ENCODE measurements at places on chromosomes 7 and 10. TPM values are rescaled to one million over a fixed set of nuclear protein-coding genes. Genes with fewer than 3 reads are reported as not detected.

LIPK gene
- total RNA-seq, result not detected

SPACDR gene
- not detected for total RNA-seq

GRK5 gene
- 15.7 TPM for total RNA-seq

CALML5 gene
- total RNA-seq, result not detected

NCF1 gene
- total RNA-seq, result not detected

PON3 gene
- total RNA-seq, result not detected

- H3K36me3 ChIP-seq, result no peaks in the 10 kb centered on the region
- no peak for DNase-seq
- peaks cover 4% of the 10 kb centered on the region for H3K4me1 ChIP-seq
- H3K27ac ChIP-seq, result no peak overlapping the region
- H3K27me3 ChIP-seq, result no peaks in the 10 kb centered on the region
Measured at GRCh38 chr7:109956916-109957315, 1134.0 kb upstream of the LRRN3 start.

GRCh38 chr10:3811291-3811870 lies 26.4 kb upstream of the KLF6 start:
- H3K4me3 ChIP-seq, result peak overlapping the region; percentile 37
- no peak for DNase-seq
- no peaks in the 10 kb centered on the region for H3K27me3 ChIP-seq
- H3K4me1 ChIP-seq, result peaks cover 19% of the 10 kb centered on the region
- no peaks in the 10 kb centered on the region for H3K36me3 ChIP-seq

GRCh38 chr10:19929506-19930140 lies 113.4 kb downstream of the PLXDC2 start:
- DNase-seq, result no peak
- H3K27ac ChIP-seq, result peak overlapping the region; percentile 92
- H3K4me1 ChIP-seq, result peaks cover 61% of the 10 kb centered on the region
- no peaks in the 10 kb centered on the region for H3K27me3 ChIP-seq

- no peak for DNase-seq
- no peak overlapping the region for H3K27ac ChIP-seq
- no peaks in the 10 kb centered on the region for H3K27me3 ChIP-seq
- no peaks in the 10 kb centered on the region for H3K36me3 ChIP-seq
- H3K4me3 ChIP-seq, result no peak overlapping the region
Measured at GRCh38 chr10:28020993-28021982, 22.4 kb upstream of the ODAD2 start.

- H3K4me1 ChIP-seq, result peaks cover 16% of the 10 kb centered on the region
- H3K27ac ChIP-seq, result no peak overlapping the region
- no peaks in the 10 kb centered on the region for H3K27me3 ChIP-seq
- H3K4me3 ChIP-seq, result no peak overlapping the region
- DNase-seq, result no peak
Measured at GRCh38 chr7:15781944-15782343, 95.5 kb upstream of the MEOX2 start.

GRCh38 chr7:101201695-101202602 lies 1.1 kb upstream of the MOGAT3 start:
- peaks cover 15% of the 10 kb centered on the region for H3K27me3 ChIP-seq
- DNase-seq, result no peak
- no peak overlapping the region for H3K27ac ChIP-seq
- peaks cover 10% of the 10 kb centered on the region for H3K36me3 ChIP-seq
- H3K4me3 ChIP-seq, result no peak overlapping the region

- H3K27ac ChIP-seq, result no peak overlapping the region
- H3K27me3 ChIP-seq, result peaks cover 22% of the 10 kb centered on the region
- H3K4me3 ChIP-seq, result no peak overlapping the region
- DNase-seq, result no peak
- no peaks in the 10 kb centered on the region for H3K36me3 ChIP-seq
Measured at GRCh38 chr7:71752171-71752935, 620.4 kb downstream of the GALNT17 start.

DNA sequence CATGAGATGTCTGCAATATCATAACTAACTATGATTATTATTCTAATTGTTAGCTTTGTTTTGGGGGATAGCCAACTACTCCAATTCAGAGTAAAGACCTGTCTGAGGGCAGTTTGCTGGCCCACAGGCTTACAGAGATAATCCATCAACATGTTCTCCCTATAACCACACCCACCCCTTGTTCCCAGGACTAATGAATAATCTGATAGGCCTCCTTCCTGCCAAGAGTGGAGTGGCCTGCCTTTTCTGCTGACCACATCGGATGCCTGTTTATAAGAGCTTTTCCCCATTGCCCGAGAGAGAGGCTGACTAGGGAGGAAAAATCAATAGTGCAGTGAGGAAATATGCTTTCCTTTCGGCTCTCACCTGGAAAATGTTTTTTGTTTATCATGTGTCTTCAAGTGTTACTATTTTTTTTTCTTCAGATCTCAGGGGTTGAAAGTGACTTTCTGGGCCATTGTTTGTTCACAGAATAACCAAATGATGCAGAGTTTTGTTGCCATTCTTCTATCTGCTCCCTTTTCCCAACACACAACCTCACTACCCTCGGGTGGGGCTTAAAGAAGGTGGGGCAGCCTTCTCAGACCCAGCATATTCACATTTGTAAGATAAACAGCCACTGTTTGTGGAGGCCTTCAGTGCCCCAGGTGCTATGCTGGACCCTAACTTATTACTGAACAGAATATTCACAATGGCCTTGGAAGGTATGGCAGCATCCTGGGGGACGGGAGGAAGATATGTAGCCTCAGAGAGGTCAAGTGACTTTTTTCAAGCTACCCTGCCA lies 38.4 kb downstream of the PLPP4 start:
- H3K4me1 ChIP-seq, result no peaks in the 10 kb centered on the region
- H3K27me3 ChIP-seq, result no peaks in the 10 kb centered on the region
- no peak overlapping the region for H3K27ac ChIP-seq
- DNase-seq, result no peak
- H3K36me3 ChIP-seq, result no peaks in the 10 kb centered on the region

DNA sequence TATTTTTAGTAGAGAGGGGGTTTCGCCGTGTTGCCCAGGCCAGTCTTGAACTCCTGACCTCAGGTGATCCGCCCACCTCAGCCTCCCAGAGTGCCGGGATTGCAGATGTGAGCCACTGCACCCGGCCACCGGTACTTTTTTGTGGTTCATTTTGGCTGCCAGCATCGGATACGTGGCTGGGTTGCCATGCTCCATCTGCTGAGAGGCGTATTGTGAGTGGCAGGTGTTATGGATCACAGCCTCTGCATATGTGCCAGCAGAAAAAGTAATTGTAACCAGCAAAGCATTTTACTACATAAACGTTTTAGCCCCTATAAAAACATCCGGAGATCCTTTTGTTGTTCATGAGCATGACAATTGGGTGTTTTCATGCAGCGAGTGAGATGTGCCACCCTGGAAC lies 7.1 kb downstream of the FOXK1 start:
- H3K27ac ChIP-seq, result no peak overlapping the region
- H3K27me3 ChIP-seq, result no peaks in the 10 kb centered on the region
- H3K36me3 ChIP-seq, result no peaks in the 10 kb centered on the region
- DNase-seq, result no peak
- H3K4me3 ChIP-seq, result no peak overlapping the region

- DNase-seq, result no peak
- H3K27ac ChIP-seq, result no peak overlapping the region
- no peaks in the 10 kb centered on the region for H3K27me3 ChIP-seq
- no peak overlapping the region for H3K4me3 ChIP-seq
- peaks cover 49% of the 10 kb centered on the region for H3K4me1 ChIP-seq
Measured at GRCh38 chr7:159010411-159010810, 134.3 kb downstream of the VIPR2 start.

DNA sequence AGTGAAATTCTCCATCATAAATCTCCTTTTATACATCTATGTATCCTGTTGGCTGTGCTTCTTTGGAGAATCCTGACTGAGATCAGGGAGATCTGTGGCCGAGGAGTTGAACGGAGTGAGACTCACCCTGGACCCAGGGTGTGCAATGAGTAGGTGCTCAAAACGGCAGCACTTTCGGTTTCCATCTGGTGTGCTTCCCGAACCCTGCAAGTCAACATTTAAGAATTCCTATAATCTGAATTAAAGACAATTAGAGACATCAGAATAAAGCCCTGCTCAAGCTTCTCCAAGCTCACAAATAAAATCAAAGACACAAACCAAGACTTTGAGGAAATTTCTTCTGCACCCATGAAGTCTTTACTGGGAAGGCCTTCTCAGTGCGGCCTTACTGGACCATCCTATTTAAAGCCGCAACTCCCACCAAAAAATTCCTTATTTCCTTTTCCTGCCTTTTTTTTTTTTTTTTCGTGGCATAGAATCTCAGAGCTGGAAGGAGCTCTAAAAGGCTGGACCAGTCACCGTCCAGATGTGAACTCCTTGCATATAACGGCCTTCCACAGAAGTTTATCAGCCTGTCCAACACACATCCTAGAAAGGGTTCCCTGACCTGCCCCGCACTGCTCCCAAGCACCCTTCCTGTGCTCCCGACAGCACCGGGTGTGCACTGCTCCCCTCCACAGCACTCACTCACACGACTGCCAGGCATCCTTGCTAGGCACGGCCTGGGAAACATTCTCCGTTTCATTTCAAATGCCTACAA lies 29.7 kb downstream of the GNA12 start:
- H3K36me3 ChIP-seq, result peaks cover 4% of the 10 kb centered on the region
- no peak for DNase-seq
- H3K4me1 ChIP-seq, result peaks cover 94% of the 10 kb centered on the region

GRCh38 chr7:99031496-99031895 lies 112.4 kb downstream of the SMURF1 start:
- peak overlapping the region; percentile 83 for H3K27ac ChIP-seq
- H3K36me3 ChIP-seq, result peaks cover 56% of the 10 kb centered on the region
- no peak overlapping the region for H3K4me3 ChIP-seq
- no peaks in the 10 kb centered on the region for H3K27me3 ChIP-seq

DNA sequence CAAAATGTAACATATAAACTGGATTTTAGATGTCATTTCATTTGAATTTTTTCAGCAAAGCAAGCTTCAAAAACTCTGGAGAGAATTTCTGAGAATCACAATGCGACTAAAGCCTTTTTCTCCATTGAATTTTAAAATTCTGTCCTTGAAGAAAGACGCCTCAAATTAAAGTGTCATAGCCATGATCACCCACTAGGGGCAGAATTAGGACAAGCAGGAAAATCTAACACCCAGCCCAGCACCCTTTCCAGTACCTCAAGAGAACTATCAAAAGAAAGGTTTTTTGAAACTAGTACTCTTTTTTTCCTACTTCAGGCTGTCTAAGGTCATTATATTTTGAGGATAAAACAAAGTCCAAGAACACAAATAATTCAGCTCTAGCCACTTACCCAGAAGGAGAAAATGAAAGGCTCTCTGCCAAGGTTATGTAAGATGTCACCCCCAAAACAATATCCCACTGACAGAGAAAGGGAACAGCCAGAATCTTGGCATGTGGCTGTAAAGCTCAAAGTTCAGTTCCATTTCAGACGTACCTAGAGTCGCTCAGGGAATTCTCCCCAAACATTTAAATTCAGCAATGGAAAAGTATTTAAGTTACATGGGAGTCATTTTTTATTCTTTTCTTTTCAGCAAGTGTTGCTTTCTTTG lies 299.4 kb downstream of the SNX13 start:
- no peaks in the 10 kb centered on the region for H3K36me3 ChIP-seq
- no peak overlapping the region for H3K4me3 ChIP-seq
- no peak overlapping the region for H3K27ac ChIP-seq
- H3K4me1 ChIP-seq, result peaks cover 14% of the 10 kb centered on the region

- H3K27me3 ChIP-seq, result no peaks in the 10 kb centered on the region
- no peak for DNase-seq
- no peak overlapping the region for H3K4me3 ChIP-seq
- no peaks in the 10 kb centered on the region for H3K36me3 ChIP-seq
Measured at GRCh38 chr7:135770139-135770710, 21.6 kb upstream of the FAM180A start.

DNA sequence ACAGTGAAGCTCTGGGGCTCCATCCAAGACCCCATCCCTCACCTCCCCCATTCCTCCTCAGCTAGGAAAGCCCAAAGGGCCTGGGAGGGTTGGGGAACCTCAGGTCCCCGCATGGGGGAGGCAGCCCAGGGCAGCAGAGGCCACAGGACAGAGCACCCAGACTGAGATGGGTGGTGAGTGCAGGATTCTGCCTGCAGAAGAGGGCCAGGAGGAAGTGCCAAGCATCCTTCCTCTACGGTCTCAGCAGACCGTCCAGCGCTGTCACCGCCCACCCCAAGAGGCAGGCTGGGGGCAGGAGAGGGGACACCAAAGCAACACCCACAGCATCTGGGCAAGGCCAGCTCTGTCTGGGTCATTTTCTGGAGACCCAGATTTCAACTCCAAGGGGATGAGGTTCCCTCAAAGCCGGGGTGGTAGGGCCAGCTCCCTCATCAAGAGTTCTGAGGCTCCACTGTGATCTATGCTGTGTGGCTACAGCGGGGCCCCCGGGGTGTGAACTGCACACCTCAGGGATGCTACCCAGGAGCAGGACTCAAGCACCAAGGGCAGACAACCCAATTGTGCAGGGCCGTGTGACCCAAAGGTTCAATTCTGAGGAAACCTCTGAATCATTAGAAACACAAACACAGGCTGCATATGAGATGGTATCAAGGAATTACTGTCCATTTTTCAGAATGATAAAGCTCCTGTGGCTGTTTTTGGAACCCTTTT lies 46.8 kb downstream of the CAMK2B start:
- no peaks in the 10 kb centered on the region for H3K36me3 ChIP-seq
- no peak overlapping the region for H3K4me3 ChIP-seq
- H3K4me1 ChIP-seq, result no peaks in the 10 kb centered on the region
- no peak overlapping the region for H3K27ac ChIP-seq

DNA sequence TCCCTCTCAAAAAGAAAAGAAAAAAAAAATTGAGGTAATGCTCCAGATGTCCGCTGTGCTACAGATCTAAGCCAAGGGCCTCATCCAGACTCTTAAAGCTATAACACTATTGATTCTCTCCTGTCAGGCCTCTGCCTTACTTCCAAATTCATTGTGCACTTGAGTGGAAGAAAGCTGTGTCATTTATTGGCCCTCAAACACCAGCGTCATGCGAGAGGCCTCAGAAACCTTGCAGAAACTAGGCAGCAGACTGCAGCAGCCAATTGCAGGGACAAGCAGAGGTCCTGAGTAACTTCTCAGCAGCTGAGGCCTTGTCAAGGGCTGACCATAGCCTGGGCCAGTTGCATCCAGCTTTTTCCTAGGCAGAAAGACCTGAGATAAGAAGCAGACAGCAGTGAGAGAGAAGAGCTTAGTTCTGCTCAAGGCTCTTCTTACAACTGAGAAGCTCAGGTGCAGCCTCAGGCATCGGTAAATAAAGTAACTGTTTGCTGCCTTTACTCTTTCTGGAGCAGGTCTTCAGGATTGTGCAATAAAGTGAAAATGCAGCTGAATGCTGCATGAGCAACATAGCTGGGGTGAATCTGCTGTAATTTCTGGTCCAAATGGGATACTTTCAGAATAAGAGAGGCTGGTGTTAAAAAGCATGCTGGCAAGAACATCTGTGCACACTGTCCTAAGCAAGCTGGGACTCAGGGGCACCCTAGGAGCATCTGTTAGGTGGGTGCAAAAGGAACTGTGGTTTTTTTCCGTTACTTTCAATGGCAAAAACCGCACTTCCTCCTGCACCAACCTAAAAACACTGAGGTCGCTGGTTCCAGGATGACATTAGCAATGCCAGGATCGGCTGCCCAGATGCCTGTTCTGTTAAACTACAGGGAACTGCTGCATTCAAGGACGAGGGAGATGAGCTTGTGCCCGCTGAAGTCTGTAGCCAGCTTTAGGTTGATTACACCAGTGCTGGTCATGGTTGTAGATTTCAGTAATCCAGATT lies 181.8 kb upstream of the PFKP start:
- peaks cover 8% of the 10 kb centered on the region for H3K27me3 ChIP-seq
- DNase-seq, result no peak
- no peak overlapping the region for H3K27ac ChIP-seq
- no peak overlapping the region for H3K4me3 ChIP-seq

- DNase-seq, result no peak
- no peaks in the 10 kb centered on the region for H3K36me3 ChIP-seq
- H3K27ac ChIP-seq, result no peak overlapping the region
- peaks cover 3% of the 10 kb centered on the region for H3K27me3 ChIP-seq
- H3K4me3 ChIP-seq, result no peak overlapping the region
Measured at GRCh38 chr7:36315309-36315944, 74.2 kb upstream of the ANLN start.
